WTC11 (cell line): ENCODE measurements at places on chromosomes 7 and 10. TPM values are rescaled to one million over a fixed set of nuclear protein-coding genes. Genes with fewer than 3 reads are reported as not detected.

DNA sequence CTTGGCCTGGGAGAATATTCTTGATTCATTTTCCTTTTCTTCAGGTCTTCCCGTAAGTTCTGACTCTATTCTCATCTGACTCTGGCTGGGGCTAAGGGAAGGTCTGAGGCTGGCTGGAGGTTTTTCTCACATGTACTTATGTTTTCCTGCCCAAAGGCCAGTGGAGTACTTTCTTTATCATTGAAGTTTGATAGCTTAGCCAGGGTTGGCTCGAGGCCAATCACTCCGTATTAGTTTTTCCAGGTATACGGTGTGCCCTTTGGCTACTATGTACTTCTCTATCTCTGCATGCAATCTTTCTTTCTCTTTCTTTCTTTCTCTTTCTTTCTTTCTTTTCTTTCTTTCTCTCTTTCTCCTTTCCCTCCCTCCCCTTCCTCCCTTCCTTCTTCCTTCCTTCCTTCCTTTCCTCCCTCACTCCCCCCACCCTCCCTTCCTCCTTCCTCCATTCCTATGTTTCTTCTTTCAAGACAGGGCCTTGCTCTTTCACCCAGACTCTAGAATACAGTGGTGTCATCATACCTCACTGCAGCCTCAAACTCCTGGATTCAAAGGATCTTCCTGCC lies 26.8 kb upstream of the VKORC1L1 start:
- no peak for DNase-seq

DNA sequence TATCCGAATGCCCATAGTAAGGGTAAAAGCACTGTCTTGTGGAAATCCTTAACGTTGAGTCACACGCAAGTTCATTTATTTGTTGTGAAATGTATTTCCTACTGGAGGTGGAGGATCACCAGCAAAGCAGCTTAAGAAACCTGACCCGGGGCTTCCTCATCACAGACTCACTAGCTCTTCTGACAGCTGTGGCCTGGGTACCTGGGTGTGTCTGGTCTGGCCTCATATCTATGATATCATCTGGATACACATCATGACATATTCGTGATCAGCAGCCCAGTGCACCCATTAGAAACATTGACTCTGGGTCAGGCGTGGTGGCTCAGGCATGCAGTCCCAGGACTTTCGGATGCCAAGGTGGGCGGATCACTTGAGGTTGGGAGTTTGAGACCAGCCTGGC lies 8.8 kb downstream of the DRGX start:
- no peak for DNase-seq

GRCh38 chr10:125071008-125071407 lies 89.4 kb downstream of the CTBP2 start:
- no peak for DNase-seq

DNA sequence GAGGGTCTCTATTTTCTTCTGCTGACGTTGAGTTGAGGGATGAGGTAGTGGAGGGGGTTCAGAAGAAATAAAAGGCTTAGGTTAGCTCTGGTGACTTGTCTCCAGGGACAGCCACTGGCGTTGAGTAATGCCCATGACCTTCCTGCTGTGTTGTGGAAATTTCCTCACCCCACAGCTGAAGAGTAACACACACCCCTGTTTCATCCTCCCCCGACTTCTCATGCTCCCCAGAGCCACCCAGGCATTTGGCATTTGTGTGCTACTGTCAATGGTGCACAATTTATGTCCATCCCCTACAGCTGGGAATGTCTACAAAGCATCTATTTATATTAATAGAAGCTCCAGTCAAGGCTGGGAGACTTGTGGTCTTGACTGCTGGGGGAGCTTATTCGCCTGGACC lies 4.7 kb upstream of the TMEM72 start:
- no peak for DNase-seq

DNA sequence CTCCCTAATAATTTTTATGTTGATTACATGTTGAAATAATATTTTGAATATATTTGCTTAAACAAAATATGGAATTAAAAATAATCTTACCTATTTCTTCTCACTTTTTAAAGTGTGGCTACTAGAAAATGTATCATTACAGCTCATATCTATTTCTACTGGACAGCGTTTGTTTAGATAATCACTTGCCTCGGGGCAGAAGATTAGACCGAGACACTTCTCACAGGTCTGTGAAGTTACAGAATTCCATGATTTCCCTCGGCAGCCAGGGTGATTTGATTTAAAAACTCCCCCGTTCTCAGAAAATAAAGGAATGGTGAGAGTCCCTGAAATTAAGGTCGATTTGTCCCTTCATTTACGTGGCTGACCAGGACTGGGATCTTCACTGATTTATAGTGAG lies 162.5 kb downstream of the DGKI start:
- no peak for DNase-seq

The HOXA1 gene
- not detected in 3 replicates for total RNA-seq
